Stimulated activated CD8-positive, alpha-beta memory T cell treated with anti-CD3 and anti-CD28 coated beads, Interleukin-15, amount 100 ng/mL, for 24 hours (primary cell): ENCODE measurements at places on chromosomes 3 and 15.

- no peak for DNase-seq
Measured at GRCh38 chr3:112778353-112778948, 68.2 kb downstream of the CD200R1L start.

- DNase-seq, result no peak
Measured at GRCh38 chr3:64852738-64853137, 164.9 kb upstream of the ADAMTS9 start.

DNA sequence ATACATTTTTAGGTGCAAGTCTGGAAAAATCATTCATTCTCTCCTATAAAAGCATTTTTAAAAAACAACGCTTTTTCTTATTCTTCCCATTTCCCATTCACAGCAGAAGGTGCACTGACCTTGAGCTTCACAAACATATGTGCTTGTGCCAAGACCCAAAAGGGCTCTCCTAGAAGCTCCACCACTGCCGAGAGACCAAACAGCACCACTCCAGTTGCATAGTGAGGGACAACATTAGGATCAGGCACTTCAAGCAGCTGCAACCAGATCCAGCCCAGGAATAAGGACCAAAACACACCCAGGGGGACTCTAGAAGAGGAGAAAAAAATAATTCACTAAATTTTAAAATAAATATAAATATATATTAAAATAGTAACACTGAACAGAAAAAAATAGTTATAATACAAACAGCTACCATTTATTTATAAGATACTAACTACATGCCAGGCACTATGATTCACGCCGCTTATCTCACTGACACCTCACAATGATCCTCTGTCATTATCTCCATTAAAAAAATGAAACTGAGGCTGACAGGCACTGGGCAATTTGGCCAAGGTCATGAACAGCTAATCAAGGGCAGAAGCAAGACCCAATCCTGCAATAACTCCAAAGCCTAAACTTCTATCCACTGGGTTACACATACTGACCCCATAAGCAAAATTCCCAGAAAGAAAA, 7.8 kb downstream of the RFT1 start:
- no peak for DNase-seq

GRCh38 chr15:36612063-36612788, 32.8 kb downstream of the CDIN1 start:
- no peak for DNase-seq

GRCh38 chr15:96043591-96044171, 286.8 kb upstream of the NR2F2 start:
- no peak for DNase-seq

- DNase-seq, result peak; percentile 19
Measured at GRCh38 chr15:70480196-70480856, 283.0 kb downstream of the UACA start.

- DNase-seq, result no peak
Measured at GRCh38 chr3:115725800-115726199, 102.5 kb downstream of the GAP43 start.

DNA sequence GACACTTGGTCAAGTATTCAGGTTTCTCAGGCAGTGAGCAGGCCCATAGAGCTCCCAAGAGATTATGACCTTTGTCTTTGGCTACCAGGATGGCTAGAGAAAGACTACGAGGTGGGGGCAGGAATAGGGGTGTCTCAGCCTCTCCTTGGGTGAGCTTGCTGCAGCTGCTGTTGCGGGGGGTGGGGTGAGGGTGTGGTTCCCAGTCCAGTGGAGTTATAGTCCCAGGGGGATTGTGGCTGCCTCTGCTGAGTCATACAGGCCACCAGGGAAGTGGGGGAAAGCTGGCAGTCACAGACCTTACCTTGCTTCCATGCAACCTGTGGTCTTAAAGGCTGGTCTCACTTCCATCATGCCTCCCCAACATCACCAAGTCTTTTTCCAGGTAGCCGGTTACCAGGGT, 31.7 kb downstream of the ATP2C1 start:
- no peak for DNase-seq

DNA sequence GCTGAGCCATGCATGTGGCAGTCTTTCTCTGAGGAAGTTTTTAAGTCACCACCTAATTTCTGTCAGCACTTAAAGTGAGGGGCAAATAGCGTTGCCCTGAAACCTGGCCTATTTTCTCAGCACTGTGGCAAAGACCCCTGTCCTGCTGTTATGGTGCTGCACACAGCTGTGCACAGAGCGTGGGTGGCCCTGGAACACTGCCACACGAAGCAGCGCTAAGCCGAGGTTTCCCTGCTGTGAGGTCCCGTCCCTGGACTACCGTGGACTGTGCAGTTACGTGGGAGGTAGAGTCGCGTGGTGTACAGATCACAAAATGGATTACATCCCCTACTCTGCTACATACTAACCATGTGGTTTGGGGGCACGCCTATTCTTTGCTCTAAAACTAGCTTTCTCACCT, 101.6 kb upstream of the NR2E3 start:
- no peak for DNase-seq

GRCh38 chr15:73388256-73388781, 19.6 kb upstream of the HCN4 start:
- DNase-seq, result no peak

DNA sequence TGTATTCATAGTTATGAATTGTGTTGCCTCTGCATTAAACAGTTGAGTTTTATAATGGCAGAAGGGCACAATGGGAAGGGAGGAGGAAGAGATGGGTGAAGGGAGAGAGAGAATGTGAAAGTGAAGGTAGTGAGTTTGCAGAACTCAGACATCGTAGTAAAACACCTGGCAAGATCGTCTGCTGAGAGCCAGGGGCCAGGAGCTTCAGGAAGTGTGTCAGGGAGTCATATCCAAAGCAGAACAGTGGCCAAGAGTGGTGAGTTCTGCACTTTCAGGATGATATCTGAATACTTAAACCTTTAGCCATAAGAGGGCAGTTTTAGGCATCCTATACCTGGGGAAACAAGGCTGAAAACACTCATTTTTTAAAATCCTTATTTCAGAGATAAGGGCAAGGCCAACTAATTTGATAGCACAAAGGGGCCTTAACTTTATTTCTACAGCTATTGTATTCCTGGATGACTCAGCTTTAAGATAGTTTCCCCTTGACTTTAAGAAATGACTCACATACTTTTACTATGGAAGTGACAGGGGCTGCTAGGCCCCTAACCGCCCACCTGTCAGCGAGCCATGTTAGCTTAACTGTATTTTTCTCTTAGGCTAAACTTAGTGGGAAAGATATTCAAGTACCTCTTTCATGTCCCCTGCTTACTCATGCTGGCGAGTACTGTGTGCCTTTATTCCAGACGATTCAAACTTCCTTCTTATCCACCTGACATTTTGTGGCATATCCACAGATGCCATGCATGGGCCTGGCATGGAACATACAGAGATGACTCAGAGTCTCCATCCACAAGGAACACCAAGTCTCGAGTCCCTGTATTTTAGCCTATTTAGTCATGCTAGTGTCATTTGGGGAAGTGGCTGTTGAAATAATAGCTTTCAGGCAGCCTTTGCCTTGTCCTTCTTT, 53.9 kb downstream of the RLBP1 start:
- no peak for DNase-seq

GRCh38 chr3:36663666-36664291, 100.6 kb downstream of the DCLK3 start:
- no peak for DNase-seq

DNA sequence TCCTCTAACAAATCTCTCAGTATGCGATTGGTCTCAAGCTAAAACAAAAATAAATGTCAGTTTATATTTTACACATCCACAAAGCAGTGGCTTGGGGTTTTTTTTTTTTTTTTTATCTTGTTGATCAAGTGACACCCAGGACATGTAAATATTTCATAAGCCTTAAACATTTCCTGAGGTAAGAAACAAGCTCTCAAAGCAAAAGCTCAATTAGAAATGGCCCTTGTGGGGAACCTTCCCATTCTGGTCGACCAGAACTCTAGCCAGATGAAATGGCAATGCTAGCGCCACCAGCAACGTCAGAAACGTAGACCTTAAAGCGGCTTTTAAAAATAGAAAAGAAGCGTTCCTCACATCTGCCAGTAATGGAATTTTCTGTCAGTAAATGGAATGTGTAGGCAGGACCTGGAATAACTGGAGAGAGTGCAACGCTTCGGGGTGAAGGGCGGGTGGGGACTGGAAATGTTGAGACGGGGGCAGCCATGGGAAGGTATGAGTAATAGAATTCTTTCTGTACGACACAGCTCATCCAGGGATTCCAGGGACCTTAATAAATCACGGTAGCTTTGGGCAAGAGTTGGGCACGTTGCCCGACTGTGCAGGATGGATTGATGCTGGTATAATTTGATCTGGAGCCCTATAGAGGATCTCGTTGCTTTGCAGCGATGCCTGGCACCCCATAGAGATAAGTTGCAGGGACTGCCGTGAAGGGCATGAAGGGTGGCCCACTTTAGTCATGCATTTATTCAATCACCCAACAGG, 44.4 kb downstream of the BTD start:
- no peak for DNase-seq

DNA sequence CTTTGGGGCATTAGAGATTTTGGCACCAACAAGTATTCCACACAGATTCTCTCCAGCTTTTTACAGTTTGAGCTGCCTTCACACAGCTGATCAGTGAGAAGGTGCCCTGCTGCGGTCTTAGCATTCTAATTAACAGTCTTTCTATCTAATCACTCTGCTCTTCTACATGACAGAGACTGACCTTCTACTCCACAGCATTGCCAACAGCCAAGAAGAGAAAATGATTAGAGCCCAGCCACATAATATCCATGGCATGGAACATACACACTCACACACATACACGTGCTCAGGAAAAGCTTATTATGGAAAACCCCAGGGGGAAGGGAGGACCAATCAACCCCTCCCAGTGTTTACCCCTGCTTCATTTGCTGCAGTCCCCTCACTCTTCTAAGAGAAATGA, 76.1 kb upstream of the PPP2R3A start:
- DNase-seq, result no peak

DNA sequence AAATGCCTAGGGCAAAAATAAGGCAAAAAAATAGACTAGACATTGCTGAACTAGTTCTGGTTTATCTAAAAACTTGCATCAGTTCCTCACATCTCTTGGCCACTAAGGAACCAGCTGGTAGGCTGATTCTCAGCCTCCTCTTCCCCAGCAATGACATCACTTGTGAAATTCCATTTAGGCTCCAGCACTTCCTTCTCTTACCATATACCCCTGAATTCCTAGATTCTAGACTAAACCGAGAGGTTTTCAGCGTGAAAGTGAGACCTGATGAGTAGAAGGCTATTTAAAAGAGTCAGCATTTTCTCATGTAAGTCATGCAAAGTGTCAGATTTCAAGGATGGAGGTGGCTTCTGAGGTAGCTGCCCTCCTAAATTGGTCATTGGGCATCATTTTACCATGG, 247.1 kb upstream of the CDIN1 start:
- no peak for DNase-seq

DNA sequence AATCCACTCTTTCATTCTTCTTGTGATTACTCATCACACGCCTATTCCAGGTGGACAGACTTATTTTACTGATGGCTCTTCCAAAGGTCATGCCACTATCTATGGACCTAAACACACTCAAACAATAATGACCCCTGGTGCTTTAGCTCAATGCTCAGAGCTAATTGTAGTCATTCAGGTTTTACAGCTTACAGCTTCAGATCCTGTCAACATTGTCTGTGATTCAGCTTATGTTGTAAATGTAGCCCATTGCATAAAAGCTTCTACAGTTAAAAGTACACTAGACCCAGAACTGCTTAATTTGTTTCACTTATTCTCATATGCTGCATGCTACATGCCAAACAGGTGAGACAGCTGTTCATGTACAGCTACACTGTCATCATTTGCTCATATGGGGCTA, 49.2 kb downstream of the LSM3 start:
- DNase-seq, result no peak

DNA sequence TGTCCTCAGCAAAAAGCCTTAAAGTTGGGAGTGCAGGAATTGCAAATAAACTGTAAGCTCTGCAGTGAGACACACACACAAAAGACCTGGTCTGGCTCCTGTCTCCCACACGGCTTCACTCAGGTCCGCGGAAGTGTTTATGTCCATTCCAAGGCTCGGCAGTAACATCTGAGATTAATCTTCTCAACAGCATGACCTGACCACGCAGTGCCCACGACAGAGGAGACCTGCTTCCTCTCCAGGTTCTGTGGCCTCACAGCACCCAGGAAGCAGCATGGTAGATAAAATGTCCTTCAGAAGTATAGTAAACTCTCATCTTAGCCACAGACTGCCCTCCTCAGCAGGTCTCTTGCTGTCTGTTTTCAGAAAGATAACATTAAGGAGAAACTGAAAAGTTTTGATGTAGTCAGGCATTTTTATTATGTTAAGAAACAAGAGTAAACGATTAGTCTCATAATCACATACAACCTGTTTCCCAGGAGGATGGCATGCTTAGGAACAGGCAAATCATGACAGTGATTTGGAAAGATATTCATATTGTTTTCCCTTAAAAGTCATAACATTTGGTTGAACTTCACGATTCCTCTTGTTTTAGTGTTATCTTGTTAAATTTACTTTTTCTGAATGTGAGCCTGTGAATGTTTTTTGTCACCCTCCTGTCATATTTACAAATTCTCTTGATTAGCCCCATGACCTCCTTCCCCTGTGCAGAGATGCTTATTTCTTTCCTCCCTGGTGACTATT, 34.6 kb downstream of the CD200R1L start:
- no peak for DNase-seq
